ENCODE measurements at places on chromosomes 1 and 21.

- peak; percentile 76 for DNase-seq
Measured at GRCh38 chr1:38559446-38560165, 300.0 kb downstream of the RRAGC start.

DNA sequence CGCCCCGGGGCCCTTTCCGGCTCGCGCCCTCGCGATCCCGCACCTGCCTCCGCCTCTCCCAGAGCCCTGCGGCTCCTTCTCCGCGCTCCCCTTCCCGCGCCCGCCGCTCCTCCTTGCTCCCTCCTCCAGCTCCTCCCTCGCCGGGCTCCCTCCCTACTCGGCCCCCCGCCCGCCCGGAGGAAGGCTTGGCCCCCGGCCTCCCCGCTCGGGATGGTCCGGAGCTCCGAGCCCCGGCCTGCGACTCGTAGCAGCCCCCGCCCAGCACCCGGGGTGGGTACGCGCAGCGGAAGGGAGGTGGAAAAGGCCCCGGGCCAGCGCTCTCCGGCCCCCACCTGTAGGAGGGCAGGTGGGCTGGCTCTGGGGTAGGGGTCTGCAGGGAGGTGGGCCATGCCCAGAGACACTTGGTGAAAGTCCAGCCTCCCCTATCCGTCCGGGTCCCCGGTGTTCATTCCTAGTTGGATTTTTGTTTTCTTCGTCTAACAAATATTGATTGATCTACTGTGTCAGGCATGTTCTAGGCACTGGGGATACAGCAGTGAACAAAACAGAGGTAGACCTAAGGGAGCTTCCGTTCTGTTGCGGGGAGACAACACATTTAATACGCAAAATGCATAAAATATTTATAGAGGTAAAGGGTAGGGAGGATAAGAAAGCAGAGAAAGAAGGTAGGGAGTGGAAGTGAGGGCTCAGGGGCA, at the start of gene HTR1D:
HTR1D (minus strand) TSS at position 82 of the 695 bp plus-strand sequence. CDS start 23,283 bp downstream, outside the sequence.
- no peak for DNase-seq

DNA sequence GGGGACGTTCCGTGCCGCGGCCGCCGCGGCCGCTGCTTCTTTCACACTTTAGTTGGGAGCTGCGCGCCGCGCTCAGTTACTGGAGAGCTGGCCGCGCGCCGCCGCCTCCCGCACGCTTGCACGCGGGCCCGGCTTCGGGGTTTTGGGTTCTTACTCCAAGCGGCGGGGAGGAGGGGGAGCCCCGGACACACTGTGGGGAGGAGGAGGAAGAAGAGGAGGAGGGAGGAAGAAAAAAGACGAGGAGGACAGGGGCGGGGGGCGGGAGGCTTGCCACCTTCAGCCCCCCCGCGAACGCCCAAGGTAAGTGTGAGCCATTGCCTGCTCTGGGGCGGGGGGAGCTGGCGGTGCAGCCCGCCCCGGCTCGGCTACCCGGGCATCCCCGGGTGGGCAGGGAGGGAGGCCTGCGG, 243 bp downstream of the C1orf21 start:
- no peak for DNase-seq

GRCh38 chr1:18641005-18641941, 10.6 kb downstream of the PAX7 start:
- DNase-seq = no peak

DNA sequence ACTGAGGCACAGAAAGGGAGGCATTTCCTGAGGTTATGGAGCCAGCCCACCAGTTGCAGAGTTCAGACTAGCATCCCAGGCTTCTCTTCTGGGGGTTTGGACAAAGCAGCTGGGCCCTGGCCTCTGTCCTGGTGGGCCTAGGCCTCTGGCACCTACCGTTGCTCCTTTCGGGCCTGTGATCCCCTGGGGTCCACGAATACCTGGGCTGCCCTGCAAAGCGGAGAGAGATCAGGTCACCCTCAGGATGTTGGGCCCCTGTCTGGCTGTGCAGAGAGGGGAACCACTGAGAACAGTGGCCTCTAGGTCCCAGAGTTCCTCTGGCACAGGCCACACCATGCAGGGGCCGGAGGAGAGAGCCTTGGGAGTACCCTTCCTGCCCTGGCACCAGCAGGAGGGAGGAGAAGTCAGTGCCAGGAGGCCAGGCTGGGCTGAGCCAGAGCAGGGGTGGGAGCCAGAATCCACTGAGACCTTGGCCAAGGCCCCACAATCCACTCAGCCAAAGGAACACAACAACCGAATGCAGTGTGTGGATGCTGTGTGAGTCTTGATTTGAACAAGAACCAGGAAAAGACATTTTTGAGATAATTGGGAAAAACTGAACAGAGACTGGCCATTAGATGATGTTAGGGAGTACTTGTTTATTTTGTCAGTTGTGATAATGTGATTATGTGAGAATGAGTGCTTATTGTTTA, 8.9 kb downstream of the COL9A2 start:
- no peak for DNase-seq

DNA sequence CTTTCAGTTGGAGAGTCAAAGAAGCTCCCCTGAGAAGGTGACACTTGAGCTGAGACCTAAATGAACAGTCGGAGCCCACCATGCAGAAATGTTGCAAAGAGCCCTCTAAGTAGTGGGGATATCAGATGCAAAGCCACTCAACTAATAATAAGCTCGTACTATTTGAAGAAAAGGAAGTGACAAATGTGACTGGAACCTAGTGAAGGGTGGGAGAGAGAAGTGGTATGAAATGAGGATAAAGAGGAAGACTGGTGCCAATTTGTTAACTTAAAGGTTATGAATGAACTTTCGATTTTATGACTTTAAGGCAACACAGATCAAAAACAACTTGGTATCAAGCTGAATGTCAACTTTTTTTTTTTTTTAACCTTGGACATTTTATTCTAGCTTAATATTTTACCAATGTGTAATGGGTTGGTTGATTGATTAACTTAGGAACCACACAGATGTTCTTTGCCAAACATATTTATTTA, 14.7 kb downstream of the LYPLAL1 start:
- DNase-seq = no peak

DNA sequence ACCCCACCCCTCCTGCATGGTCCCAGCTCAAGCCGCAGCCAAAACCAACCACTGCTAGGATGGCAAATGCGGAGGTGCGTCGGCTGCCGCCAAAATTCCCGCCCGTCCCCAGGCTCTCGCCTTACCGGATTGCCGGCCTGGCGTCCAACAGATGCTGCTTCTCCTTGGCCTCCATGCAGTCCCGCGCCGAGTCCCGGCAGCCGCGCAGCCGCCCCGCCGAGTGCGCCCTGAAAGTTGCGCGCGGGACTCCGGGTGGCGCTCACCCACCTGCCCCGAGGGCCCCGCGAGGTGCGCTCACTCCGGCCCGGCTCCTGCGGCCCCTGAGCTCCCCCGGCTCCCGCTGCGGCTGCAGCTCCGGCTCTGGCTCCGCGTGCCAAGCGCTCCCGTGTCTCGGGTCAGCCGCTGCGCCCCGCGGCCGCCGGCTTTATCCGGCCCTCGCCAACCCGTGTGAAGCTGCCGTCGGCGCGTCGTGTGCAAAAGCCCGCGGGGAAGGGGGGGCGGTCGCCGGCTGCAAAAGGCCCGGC, at the start of gene SLC30A2:
SLC30A2 (minus strand) TSS at position 397 of the 524 bp plus-strand sequence; CDS start at position 175, 222 bp downstream.
- no peak for DNase-seq

DNA sequence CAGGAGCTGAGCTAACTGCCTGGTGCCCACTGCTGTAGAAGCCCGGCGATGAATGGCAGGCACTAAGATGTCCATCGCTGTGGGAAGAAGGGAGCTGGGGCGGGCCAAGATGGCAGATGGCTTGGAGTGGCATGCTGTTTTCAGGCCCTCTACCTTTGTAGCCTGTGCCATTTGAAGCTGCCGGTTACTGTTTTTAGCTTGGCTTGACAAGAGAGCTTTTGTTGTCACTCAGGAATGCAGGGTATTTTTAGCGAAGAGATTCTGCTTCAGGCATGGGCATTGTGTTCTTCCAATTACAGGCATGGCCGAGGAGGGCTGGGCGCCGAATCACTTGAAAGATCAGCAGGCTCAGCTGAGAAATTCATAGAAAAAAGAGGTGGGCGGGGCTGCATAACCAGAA, 348.7 kb downstream of the RPS6KC1 start:
- no peak for DNase-seq

GRCh38 chr1:108892356-108893140, 15.8 kb downstream of the GPSM2 start:
- no peak for DNase-seq

- no peak for DNase-seq
Measured at GRCh38 chr1:47593013-47593568, 155.2 kb downstream of the FOXD2 start.

DNA sequence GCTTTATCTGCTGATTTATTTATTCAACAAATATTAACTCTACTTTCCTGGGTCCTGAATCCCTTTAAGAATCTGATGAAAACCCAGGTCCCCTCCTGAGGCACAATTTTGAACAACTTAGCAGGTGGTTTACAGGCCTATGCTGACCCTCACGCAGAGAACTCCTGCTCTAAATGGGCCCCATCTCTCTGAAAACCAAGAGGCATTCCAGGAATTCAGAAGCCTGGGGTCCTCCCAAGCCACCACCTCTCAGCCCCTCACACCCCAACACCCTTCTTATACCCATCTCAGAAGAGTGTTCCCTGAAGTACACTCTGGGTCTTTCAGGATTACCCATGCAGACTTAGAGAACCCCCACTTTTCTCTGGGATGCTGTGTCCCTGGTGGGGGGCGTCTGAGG, 34.5 kb downstream of the LHX4 start:
- DNase-seq = no peak

GRCh38 chr1:3505161-3505560, 50.7 kb downstream of the ARHGEF16 start:
- DNase-seq = no peak

- DNase-seq = no peak
Measured at GRCh38 chr1:218613105-218613504, 268.0 kb downstream of the TGFB2 start.

DNA sequence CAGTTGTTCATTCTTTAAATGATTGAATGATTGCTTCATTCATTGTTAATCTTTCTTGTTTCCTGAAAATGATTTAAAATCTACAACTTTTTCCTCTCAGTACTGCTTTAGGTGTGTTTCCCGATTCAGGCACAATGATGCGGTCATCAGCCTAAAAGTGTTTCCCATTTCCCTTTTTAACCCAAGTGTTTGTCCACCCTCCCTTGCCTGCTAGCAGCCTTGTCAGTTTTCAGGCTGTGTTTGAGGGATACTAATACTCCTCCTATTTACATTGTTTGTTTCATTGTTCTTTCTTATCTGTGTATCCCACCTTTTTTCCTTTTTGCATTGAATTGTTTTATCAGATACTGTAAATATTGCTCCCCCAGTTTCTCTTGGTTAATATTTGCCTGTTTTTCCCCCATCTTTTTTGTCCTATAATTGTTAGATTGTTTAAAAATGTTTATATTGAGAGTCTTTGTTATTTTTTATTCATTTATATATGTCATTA, 131.1 kb downstream of the KIAA0319L start:
- DNase-seq = no peak

GRCh38 chr1:158716335-158716734, 4.2 kb downstream of the OR6K3 start:
- peak; percentile 28 for DNase-seq

GRCh38 chr21:33327792-33328433, 3.1 kb downstream of the IFNAR1 start:
- no peak for DNase-seq

DNA sequence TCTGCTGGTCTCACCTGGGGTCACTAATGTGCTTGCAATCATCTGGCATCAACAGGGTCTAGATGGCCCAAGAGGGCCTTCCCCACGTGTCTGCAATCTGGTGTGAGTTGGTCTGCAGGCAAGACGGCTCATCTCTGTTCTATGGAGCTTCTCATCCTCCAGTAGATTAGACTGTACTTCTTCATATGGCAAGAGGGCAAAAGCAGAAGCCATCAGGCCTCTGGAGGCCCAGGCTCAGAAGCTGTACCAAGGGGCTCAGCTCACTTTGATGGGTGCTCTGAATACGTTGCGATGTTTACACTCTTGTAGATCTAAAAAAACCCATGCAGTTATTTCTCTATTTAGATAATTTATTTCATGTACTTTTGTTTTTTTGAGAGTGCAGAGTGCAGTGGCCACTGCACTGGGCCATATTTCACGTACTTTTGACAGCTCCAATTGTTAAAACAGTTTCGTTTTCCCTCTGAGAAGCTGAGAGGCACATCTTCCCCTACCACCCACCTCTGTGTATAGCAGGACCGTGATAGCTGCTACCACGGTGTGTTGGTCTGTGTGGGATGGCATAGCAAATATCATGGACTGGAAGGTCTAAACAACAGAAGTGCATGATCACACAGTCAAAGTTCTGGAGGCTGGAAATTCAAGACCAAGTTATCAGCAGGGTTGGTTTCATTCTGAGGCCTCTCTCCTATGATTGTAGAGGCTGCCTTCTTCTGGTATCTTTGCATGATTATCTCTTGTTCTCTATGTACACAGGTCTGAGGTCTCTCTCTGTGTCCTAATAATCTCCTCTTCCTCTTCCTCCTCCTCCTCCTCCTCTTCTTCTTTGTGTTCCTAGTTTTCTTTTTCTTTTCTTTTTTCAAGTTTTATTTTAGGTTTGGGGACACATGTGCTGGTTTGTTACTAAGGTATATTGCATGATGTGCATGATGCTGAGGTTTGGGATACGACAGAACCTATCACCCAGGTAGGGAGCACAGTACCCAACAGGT, 17.0 kb downstream of the CITED4 start:
- DNase-seq = no peak

- no peak for DNase-seq
Measured at GRCh38 chr1:44077421-44077820, 41.2 kb upstream of the KLF17 start.

DNA sequence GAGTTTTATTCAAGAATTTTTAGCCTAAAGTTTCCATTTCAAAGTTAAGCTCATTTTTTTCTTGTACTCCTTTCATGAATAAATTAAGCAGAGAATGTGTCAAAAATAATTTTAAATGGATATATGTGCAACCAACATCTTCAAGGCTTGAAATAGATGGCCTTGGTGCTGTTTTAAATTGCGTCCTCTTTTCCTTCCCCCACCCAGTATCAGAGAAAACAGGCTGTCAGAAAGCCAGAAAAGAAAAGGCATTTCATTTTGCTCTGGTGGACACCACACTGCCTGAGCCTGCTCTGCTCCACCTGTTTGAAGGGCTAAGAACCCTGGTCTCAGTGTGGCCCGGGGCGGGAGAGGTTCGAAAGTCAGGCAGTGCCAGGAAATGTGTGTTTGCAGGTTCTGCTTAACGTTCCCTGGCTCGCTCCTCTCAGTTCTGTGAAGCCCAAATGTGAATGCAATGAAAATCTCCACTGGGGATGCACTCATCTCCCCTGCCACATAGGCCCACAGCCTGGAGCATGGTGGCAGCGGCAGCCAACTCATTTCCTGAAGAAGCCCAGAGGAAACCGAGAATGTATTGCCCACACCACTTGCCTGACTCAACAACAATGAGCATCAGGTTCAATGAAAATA, 134.4 kb downstream of the SDCCAG8 start:
- DNase-seq = no peak

- DNase-seq = no peak
Measured at GRCh38 chr1:19053486-19053885, 97.0 kb upstream of the IFFO2 start.

- no peak for DNase-seq
Measured at GRCh38 chr1:170064821-170065220, 9.7 kb downstream of the KIFAP3 start.

Measured in T-helper 1 cell (primary cell).